ENCODE measurements at places on chromosomes 6 and 20.

DNA sequence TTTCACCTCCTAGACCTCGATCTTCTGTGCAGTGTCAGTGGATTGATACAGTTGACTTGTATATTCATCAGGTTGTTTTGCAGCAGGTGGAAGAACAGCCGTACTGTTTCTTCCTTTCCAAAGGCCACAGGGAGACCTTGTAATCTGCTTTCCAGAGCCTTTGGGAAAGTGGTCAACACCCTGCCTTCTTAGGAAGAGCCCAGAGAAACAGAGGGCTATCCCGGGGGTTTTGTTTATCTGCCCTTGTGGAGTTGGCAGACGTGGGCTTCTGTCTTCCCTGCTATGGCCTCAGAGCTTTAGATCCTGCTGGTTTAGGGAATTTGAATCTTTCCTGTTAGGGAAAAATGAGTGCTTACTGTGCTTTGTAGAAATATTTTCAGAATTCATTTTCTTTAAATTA, 19.6 kb downstream of the STX16 start:
- no peak for DNase-seq

GRCh38 chr20:25865715-25866656, 169.3 kb upstream of the ZNF337 start:
- peak; percentile 81 for DNase-seq

DNA sequence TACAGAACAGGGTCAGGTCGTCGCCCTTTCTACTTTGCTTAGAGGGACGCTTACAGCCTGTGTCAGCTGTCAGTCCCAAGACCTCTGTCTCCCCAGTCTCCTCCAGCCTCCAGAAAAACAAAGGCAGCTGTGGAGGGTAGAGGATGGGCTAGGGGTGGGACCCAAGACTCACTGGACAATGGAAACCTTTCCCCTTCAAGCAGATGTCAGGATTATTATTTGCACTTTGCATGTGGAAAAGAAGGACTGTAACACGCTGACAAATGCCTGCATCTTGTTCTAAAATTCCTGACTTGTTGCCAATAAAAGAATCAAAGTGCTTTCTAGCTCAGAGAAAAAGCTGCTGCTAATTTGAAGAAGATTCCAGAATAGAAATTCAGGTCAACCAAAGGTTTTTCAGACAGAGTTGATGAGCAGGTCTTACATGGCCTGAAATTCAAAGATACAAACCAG, 58.7 kb downstream of the SNX5 start:
- DNase-seq, result no peak

- DNase-seq, result no peak
Measured at GRCh38 chr6:119261944-119262284, 87.6 kb downstream of the MAN1A1 start.

DNA sequence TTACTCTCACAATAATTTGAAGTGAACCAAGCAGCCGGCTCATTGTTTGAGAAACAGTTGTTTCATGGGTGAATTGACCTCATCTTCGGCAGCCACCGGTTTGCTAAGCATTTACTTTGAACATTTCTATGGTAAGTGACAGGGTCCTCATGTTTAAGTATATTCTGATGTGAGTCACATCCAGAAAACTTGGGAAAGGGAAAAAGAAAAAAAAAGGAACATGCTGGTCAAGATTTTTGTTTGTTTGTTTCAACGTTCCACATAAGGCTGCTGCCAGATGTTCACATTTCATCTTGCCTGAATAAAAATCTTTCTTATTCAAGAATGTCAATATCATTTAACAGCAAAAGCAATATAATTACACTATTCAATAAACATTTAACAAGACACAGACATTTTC, 55.0 kb upstream of the EXOC2 start:
- no peak for DNase-seq

GRCh38 chr6:11260249-11261038, 28.0 kb upstream of the NEDD9 start:
- DNase-seq, result no peak

DNA sequence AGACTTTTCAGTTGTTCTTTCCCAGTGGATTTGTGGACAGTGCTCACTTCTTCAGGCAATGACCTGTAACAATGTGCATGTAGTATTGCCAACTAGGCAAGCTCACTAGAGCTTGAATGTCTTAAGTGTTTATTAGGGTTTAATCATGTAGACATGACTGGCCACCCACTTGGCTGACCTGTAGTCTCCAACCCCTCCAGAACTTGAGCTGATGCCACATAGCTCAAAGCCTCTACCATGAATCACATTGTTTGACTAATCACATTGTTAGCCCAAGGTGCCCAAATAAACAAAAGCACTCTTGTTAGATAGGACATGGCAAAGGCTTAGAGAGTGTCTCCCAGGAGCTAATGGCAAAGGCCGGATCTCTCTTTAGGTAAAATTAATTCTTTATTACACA, 272.7 kb downstream of the GRIK2 start:
- no peak for DNase-seq

- DNase-seq, result no peak
Measured at GRCh38 chr6:135411339-135411738, 86.2 kb downstream of the AHI1 start.

- DNase-seq, result no peak
Measured at GRCh38 chr20:63547725-63548480, at the start of gene SRMS. SRMS (minus strand) TSS chr20:63547749; CDS start chr20:63547463, 286 bp downstream.

DNA sequence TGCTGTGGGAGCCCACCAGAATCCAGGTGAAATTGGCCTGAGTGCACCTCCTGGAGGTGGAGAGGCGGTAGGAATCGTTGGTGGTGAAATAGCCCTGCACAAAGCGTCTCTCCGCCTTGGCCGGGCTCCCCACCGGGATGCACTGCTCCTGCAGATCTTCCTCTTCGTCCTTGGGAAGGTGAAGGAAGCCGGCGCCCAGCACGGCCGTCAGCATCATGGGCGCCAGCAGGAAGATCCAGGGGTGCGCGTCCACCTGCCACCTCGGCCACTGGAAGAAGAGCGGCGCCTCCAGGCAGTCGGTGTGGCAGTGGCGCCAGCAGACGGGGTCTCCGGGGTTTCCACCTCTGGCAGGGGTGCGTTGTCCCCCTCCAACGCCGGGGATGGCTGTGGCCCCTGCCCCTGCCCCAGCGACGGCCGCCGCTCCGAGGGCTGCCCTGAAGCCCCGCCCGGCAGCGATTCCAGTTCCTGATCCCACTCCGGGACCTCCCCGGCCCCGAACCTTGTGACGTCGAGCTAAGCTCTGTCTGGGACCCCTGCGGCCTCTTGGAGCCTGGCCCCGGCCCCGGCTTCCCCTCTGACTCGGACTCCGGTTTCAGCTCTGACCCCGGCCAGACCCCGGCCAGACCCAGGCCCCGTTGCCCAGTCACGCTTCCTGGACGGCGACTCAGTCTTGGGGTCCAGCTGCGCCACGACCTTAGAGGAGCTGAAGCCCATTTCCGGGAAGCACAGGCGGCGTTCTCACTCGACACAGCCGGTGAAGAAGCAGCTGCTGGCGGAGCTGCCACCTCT, 91.9 kb downstream of the CD164 start:
- DNase-seq, result no peak

DNA sequence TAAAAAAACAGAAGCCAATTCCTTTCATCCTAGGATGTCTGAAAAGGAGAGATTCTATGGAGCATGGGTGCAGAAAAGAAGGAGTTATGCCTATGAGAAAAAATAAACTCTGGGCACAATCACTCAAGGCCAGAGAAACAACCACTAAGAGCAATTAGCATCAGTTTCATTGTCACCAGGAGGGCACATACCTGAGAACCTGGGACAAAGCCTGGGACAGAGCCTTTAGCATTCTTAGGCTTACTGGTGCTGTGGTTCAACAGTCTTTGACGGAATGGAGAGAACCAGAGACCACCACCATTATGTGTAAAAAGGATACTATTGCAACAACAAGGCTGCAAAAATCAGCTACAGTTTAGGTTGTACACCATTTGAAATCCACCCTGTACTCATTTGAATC, 29.4 kb upstream of the BCKDHB start:
- no peak for DNase-seq

DNA sequence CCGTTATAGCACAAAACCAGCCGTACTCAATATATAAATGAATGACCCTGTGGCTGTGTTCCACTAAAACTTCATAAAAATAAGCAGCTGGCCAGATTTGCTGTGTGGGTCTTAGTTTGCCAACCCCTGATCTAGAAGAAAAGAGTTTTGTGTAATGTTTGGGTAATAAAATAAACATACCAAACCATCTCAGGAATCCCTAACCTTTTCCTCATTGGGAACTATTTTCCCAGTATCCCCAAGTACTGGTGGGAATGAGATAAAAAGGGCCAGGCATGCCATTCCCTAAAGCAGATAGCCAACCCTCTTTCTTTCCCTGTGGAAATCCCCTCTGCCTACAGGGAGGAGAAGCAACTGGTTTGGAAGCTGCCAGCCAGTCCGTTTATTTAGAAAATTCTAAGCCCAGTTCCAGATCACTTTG, 169.1 kb upstream of the AKAP12 start:
- DNase-seq, result no peak

- DNase-seq, result no peak
Measured at GRCh38 chr20:1946762-1947534, 46.9 kb downstream of the PDYN start.

GRCh38 chr6:132456700-132457143, 55.4 kb upstream of the MOXD1 start:
- DNase-seq, result no peak

- no peak for DNase-seq
Measured at GRCh38 chr20:47660602-47660905, 124.7 kb downstream of the SULF2 start.

- DNase-seq, result no peak
Measured at GRCh38 chr6:42552380-42552779, 11.4 kb upstream of the UBR2 start.

DNA sequence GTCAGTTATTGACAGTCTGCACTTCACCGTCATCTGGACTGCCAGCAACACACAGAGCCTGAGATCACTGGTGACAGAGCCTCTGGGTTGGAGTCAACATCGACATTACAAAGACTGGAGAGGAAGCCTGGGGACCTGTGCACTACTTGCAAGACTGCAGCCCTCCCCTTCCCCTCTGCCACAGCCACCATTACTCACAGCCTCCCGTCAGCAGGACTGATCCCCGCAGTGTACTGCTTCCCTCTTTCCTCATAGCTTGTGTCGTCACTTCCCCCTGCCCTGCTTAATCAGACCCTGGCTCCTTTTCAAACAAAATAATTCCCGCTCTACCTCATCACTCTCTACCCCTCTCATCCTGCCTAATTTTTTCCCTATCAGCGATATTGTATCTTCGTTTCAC, 235.5 kb upstream of the KCNQ5 start:
- DNase-seq, result no peak

DNA sequence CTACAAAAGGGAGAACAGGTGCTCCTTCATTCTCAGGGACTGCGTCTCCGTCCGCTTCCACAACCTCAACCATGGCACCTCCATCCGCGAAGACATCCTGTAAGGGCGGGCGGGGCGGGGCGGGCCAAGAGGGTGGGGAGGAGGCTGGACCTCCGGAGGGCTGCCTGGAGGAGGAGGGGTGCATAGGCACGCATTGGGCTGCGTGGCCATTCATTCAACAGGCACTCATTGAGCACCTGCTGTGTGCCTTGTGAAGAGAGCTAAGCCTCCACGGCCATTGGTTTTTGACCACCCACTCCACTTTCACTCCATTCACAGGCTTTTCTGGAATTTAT, 435 bp downstream of the ZSWIM3 start:
- peak; percentile 28 for DNase-seq

DNA sequence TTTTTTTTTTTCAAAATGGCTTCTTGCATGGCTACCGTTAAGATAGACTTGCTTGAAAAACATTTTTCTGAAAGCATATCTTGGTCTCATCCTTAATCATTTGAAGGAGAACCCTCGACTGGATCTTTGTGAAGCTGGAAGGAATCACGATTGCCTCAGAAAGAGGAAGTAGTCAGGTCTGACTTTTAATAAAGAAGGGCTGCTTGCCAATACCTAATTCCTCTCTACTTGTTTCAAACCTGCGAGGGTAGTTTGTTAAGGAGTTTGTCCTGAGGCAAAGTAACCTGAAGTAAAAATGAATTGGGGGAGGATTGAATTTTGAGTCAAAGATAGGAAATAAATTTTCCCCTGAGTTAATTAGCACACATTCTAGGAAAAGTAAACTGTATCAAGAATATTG, 288.1 kb upstream of the MAP3K7 start:
- no peak for DNase-seq

DNA sequence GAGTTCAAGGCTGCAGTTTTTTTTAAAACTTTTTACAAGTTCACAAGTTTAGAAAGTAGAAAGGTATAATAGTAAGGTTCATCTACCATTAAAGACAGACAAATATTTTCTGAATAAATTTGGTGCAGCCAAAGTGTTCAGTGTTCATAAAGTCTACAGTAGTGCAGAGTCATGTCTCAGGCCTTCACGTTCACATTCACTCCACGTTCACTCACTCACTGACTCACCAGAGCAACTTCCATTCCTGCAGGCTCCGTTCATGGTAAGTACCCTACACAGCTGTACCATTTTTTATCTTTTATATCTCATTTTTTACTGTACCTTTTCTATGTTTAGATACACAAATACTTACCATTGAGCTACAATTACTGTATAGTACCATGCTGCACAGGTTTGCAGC, 67.6 kb downstream of the B4GALT5 start:
- DNase-seq, result no peak

DNA sequence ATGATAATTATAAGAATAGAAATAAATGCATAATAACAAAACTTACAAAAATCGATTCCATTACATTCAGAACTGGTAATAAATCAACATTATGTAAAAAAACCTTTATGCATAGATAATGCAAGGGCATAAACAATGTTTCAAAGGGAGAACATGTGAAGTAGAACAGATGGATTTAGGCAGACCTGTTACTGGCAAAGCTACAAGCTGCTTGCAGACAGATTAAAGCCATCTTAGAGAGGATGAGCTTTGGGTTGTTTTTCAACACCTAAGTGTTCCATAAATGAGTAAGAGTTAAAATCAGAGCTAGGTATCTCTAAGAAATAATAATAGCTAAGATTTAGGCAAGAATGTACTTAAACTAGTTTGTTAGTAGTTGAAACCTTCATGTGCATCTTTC, 37.2 kb downstream of the SNAP25 start:
- no peak for DNase-seq

DNA sequence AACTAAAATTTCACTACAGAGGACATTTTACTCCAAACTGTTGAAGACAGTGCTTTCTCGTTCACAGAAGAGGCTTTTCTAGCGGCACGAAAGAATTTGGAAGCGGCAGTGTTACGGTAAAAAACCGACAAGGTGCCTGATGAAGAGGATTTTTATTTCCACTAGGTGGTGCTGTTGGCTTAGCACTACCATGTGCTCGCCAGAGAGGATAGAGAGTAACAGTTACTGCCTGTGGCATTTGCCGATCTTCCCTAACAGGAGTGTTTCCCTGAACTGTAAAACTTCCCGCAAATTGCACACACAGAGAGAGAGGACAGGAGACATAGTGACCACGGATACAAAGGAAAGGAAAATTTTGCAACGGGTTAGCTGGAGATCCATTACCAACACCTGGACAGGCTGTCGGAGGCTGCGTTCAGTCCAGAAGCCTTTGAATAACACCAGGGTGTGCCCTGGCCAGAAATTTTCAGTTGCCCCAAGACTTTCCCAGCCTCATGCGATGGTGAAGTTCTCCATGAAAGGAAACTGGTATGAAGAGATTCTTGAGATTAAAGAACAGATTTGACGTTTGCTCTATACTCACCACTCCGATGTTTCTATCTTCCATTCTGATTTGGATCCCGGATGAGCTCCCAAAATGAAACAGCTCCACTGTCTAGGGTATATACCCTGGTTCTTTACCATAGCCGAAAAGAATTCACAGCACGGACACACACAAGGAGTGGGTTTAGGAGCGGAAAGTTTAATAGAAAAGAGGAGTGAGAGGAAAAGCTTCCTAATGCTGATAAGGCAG, 48.1 kb downstream of the HLA-DPB1 start:
- no peak for DNase-seq
